ENCODE measurements at places on chromosomes 3 and 15.

DNA sequence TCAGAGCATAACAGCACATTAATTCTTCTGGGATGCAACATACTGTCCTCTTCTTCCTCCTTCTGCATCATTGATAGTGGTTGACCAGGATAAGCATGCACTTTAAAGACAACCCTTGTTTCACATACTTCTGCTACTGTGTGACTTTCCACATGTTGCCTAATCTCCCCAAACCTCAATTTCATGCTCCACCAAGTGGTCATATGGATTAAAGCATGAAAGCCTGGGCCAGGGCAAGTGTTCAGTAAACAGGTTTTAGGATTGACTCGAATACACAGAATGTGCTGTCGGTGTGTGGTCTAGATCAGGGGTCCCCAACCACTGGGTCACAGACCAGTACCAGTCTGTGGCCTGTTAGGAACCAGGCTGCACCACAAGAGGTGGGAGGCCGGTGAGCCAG lies 22.5 kb upstream of the BFSP2 start:
- DNase-seq, result no peak

- no peak for DNase-seq
Observed at GRCh38 chr15:50120729-50121128, 1.7 kb upstream of the ATP8B4 start.

DNA sequence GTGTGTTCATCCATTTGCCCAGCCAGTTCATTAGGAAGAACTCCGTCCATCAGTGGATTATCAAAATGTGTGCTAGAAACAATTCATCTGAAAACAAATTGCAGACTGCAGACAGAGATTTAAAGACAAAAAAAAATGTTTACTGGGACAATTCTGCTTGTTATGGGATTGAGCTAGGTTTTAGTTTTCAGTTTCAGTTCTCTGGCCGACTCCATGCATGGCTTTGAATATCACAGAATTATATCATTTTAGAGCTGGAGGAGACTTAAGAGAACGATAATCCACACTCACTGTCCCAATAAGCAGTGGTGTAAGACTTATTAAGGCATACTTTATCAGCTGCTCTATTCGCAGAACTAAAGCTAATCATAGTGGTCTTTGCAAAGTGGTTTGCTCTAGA lies 51.1 kb downstream of the TFG start:
- no peak for DNase-seq

GRCh38 chr3:152522036-152522435 lies 253.3 kb downstream of the MBNL1 start:
- no peak for DNase-seq

DNA sequence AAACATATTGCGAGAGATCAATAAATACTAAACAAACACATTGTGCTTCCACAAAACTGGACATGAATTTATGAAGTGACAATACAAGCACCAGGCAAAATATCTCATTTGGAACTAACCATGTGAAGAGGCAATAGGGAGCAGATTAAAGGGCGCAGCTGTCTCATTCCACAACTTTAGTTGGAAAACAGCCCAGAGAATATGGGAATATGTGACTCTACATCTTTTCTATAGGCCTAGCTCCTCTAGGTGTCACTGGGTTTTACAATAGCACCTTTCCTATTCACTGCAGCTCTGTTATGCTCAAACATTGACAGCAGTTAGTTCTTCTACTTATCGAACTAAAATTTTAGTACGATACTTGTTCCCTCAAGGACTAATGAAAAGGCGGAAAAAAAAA lies 866.3 kb upstream of the GBE1 start:
- DNase-seq, result no peak

DNA sequence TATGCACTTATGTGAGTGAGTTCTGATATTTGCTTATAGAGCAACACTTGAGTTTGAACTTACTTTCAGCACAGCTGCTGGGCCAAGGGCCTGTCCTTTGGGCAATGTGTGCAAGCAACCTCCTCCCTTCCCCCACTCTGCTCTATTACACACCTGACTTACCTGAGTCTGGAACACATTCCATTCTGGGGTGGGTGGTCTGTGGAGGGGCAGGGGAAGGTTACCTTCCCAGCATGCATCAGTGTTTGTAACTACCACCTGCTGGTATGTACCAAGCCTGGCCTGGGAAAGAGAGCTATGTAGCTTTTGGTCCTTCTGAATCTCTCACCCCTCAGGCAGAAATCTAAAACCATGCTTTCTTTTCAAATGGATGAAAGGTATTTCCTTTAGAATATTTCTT lies 103.0 kb downstream of the ISL2 start:
- DNase-seq, result no peak

DNA sequence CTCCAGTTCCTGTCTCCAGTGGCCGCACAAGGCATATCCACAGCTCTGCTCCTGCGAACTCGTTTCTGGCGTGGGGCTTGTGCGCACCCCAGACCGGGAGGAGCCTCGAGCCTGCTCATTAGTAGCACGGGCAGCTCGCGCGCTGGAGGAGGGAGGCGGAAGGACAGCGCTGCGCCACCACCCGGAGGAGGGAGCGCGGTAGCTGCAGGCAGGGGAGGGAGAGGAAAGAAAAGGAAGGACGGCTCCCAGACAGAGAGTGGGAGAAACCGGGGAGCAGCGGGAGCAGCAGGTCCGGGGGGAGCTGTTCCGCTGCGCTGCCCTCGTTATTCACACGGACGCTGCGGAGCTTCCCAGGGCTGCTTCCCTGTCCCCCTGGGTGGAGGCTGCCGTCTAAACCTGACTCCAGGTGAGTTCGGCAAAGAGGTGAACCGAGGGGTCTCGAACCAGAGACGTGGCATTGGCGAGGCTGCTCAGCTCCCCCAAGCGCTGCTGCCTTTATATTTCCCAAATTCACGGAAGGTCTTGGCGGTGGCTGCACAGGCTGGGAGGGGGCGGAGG lies 121.3 kb upstream of the ZNF717 start:
- DNase-seq, result no peak

- no peak for DNase-seq
Observed at GRCh38 chr3:127226946-127227842, 34.3 kb downstream of the PRR23E start.

GRCh38 chr3:62242831-62243509 lies 130.4 kb downstream of the FEZF2 start:
- no peak for DNase-seq

GRCh38 chr3:124764746-124765145 lies 34.5 kb downstream of the UMPS start:
- DNase-seq, result no peak

GRCh38 chr3:3531476-3531875 lies 267.8 kb upstream of the LRRN1 start:
- no peak for DNase-seq

DNA sequence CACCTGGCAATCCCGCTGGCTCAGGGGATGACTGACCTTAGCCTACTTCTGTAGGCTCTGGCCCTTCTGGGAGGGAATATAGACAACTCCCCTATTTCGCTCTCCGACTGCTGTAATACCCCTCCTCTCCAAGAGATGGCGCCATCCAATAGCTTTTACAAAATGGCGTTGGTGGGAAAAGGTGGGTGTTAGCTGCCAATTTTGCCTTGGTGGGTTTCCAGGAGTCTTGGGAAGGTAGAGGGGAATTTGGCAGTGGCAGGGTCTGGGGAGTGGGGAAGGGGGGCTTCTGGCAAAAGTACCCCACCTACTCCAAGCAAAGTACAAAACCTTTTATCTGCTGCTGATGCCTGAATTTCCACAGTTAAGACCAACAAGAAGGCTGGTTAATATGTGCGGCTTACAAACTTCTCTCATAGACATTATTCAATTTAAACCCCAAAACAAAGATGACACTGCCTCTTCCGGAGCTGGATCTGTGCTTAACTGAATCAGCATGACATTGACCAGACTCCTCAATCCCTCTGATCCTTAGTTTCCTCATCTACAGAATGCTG lies 62.1 kb downstream of the RASGRF1 start:
- DNase-seq, result no peak

All from natural killer cell (primary cell).